ENCODE measurements at places on chromosomes 11 and 22.

DNA sequence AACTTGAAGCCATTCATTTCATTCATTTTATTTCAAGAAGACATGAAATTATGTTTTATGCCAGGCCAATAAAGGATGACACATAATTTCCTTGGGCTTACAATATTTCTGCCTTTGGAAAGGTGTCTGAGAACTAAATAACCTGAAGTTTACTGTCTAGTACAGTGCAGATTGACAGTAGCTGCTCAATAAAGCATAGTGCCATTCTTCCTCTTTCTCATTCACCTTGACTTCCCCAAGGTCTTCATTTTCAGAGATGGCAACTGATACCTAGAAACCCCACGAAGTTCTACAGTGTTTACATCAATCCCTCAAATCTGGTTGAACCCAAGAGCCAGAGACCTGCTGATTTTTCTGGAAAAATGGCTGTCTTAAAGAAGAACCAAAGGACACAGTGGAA, 144.3 kb upstream of the SYN3 start:
- no peak for DNase-seq

DNA sequence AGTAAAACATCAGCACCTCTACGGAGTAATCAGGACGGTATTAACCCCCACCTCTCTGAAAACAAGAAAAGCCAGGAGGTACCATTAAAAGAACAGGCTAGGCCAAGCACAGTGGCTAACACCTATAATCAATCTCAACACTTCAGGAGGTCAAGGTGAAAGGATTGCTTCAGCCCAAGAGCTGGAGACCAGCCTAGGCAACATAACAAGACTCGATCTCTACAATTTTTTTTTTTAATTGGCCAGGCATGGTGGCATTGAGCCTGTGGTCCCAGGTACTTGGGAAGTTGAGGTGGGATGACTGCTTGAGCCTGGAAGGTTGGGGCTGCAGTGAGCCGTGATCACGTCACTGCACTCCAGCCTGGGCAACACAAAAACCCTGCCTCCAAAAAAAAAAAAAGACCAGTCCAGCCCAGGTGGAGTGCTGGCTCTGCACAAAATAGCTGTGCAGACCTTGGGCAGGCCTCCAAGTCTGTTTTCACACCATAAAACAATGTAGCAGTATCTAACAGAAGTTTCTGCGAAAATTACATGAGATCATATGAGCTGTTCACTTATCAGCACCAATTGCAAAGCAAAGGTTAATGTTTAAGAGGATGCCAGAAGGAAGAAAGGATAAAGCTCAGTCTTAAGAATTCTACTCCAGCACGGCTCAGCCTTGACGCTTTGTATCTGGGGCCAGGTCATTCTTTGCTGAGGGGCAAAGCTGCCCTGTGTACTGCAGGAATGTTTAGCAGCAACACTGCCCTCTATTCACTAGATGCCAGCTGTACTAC, 14.8 kb downstream of the CHKA start:
- DNase-seq: no peak

DNA sequence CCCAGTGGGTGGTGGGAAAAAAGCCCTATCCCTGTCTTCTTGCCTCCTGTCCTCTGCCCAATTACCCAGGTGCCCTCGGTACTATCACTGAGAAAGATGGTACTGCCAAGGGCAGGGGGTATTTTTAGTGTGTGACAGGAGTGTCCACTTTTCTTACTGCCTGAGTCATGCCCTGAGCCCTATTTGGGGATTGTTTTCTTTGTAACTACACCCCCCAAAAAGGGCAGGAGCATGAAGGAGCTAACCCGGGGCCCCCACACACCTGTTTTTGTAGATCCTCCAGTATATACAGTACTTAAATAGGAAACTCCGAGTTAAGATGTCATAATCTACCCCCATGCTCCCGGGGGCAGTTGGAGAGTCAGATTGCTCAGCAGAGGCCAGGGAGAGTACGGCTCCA, 3.8 kb downstream of the SMTNL1 start:
- DNase-seq: no peak

DNA sequence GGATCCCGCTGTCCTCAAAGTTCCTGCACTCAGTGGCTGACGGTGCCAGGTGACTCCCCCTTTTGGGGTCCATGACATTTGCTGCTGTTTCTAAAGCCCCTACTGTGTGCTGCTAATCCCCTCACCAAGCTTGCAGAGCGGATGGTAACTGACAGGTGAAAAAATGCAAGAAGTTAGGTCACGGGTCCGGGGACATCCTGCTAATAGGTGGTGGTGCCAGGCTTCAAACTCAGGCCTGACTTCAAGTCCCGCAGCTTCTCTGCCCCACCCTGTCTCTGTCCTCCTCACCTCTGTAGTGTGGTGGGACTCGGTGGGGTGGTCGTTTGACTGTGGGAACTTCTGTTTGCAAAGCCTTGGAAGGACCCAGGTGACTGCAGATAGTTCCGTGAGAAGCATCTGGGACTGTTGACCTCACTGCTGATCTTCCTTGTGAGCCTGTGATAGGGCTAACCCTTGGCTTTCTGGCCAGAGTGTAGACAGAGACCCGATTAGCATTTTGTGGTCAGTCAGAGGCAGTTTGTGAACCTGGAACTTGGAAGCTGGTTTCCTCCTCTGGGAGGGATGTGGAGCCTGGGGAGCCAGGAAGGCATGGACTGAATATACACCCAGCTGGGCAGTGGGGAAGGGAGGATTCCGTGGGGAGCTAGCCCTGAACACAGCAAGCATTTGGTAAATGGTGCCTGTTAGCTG, 115.4 kb upstream of the OR4B1 start:
- DNase-seq: no peak

GRCh38 chr11:88447281-88447680, 109.7 kb upstream of the CTSC start:
- DNase-seq: no peak

- no peak for DNase-seq
Measured at GRCh38 chr22:43375951-43376455, 32.8 kb upstream of the SCUBE1 start.

DNA sequence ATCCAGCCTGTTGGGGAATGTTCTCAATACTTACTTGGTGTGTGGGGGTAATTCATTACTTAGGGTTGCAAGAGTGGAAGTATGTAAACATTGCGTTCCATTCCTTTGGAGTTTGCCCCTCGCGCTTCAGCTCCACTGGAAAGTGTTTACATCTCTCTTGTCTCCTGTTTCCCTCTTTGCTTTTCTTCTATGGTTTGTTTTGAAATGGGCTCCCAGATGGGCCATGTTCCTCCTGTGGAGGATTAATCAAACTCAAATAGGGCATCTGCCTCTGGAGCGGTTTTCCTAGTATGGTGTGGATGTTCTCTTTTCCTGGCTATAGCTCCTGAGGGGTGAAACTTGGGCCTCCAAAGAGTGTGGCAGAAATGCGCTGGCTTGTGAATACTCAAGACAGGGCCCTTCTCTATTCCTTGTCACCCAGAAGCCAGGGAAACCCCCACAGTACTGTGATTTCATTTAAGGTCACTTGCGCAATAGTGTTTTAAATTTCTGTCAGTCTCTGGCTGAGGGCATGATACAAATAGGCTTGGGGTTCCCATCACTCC, 51.9 kb downstream of the CD44 start:
- no peak for DNase-seq

DNA sequence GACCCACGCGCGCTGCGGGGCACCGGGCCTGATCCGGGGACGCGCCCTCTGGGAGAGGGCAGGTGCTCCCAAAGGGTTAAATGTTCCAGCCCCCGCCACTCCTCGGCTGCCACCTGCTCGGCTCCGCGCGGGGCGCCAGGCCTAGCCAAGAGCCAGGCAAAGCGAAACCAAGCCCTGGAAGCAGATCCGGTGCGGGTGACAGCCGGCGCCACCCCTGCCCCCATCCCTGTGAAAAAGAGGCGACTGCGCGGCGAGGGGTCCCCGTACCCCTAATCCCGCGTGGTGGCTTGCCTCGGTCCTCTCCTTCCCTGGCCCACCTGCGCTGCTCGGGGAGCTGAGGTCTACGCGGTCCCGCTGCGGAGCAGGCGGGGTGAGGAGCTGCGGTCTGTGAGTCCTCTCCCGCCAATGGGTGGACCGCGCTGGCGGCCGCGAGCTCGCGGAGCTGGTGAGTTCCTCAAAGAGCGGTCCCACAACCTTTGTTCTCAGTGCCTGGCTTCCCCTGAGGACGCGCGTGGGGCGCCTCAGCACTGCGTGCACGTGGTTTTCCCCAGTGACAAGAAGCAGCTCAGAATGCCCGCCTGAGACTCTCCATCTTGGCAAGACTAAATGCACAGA, at the start of gene ME3:
Gene ME3 (minus strand): TSS at position 610 of the 615 bp plus-strand sequence.
- DNase-seq: no peak

DNA sequence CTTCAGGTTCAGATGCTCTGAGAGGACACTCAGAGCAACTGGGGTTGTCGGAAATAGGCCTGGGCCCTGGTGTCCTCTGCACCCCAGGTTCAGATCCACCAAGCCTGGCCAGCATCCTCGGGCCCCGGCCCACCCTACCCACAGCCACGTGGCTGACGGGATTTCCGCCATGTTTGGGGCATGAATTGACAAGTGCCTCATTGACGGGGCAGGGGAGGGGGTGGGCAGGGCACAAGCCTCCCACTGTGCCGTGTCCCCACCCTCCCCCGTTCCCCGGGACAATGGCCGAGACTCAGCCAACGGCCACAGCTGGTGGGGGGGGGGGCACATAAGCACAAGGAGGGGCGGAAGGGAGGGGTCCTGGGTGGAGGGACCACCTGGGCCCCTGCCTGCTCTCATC, 8.5 kb downstream of the MYRF start:
- DNase-seq: no peak
